ENCODE measurements at places on chromosomes 12 and 14.

- peak; percentile 96 for DNase-seq
These were observed at the start of gene PIP4P1 for GRCh38 chr14:20461225-20462141. TSS of gene PIP4P1 (minus strand) at chr14:20461434. CDS start at chr14:20461325, 109 bp downstream.

DNA sequence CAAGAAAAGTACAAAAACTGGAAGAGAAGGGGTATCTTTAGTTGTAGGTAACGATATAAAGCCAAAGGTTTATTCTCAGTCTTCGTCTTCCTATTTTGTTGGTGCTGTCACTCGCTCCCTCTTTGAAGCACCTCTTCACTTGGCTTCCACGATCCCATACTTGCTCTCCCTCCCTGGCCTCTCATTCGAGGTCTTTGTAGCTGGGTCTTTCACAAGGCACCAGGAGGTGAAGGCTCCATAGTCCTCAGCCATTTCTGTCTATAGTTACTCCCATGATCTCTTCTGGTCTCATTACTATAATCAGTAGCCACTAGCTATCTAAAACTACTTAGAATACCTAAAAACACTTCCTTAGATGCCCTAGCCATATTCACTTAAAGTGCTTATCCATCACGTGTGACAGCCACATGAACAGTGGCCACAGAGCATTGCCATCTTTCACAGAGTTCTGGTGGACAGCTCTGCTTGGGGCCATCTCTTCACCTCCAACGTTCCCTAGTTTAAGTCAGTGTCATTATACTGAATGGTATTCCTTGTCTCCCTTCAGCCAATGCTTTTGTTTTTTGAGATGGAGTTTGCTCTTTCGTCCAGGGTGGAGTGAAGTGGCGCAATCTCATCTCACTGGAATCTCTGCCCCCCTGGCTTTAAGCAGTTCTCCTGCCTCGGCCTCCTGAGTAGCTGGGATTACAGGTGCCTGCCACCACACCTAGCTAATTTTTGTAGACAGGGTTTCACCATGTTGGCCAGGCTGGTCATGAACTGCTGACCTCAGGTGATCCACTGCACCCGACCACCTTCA lies 57.1 kb downstream of the ATP2A2 start:
- no peak for DNase-seq

DNA sequence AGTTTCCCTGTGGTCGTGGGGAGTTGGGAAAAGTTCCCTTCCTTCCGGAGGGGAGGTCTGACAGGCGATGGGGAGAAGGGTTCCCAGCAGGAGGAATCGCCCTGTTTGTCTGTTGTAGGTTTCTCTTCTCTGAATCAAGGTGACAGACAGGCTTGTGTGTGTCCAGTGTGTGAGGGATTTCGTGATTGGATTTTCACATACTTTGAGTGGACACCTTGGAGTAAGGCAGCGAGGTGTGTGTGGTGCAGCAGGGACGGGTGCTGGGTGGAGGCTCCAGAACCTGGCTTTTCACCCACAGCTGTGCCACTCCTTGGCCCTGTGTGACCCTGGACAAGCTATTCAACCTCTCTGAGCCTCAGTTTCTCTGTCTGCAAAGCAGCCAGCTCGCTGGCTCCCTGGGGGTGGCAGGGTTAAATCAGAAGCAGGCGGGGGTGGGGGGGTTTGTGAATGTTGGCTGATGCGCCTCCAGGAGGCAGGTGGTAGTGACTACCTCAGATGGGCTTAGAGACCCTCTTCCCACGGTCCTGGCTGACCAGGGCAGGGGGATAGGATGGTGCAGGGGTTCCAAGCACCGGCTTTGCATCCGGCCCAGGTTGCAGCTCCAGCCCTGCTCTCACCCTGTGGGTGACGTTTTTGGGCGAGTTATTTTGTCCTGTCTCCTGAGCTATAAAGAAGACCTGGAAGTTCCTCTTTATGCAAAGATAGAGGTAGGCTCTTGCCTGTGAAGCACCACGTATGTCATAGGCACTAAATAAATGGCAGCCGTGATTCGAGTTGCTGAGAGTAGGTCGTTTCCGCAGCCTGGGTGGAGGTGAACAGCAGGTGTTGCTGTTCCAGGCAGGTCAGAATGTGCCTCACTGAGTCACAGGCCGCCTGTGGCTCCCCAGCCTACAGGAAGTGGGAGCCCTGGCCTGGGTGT lies 679 bp downstream of the BDKRB2 start:
- no peak for DNase-seq

DNA sequence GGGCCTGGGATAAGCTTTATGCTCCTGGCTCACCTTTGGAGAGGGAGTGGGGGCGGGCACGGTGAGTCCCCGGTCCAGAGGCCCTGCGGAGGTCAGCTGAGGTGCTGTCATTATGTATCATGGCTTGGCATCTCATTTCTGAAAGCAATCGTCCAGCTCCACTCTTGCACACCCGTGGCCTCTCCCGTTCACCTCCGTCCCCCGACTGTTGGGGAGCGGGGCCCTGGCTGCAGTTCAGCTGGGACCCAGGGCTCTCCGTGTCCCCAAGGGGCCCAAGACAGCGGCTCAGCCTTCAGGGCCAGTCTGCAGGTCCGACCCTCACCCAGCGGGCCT lies 10.6 kb downstream of the BMP4 start:
- DNase-seq: no peak

DNA sequence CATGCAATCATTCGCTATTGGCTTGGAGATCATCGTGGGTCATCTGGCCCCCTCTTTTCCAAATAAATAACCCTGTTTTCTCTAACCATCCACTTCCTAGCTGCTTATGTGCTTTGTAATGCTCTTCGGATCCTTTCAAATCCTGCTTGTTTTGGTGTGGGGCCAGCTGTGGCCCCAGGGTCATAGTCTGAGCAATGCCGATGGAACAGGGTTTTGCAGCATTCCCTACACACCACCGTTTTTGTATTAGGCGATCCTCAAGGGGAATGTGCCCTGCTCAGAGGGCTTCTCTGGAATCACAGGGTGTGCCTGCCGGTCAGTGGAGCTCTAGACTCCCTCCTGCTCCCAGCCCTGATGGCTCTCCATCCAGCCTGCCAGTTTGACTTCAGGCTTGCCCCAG lies 78.1 kb upstream of the NRXN3 start:
- DNase-seq: no peak

DNA sequence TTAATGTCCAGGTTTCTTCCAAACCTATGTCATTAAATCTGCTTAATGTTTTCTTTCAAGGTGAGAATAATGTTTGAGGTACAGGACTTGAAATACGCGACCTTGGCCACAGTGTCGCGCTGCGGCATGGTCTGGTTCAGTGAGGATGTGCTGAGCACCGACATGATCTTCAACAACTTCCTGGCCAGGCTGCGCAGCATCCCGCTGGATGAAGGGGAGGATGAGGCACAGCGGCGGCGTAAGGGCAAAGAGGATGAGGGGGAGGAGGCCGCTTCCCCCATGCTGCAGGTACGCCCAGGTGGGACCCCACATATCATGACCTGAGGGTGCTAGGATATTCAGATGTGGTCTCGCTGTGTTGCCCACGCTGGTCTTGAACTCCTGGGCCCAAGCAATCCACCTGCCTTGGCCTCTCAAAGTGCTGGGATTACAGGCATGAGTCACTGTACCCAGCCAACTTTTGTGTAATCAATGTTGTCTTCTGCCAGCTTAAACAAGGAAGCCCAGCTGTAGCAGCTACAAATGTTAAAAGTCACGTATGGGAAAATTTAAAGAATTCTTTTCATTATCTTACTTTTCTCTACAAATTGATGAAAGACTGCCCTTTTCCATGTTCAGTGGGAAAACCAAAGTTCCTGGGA lies 50.8 kb downstream of the DYNC1H1 start:
- DNase-seq: no peak

DNA sequence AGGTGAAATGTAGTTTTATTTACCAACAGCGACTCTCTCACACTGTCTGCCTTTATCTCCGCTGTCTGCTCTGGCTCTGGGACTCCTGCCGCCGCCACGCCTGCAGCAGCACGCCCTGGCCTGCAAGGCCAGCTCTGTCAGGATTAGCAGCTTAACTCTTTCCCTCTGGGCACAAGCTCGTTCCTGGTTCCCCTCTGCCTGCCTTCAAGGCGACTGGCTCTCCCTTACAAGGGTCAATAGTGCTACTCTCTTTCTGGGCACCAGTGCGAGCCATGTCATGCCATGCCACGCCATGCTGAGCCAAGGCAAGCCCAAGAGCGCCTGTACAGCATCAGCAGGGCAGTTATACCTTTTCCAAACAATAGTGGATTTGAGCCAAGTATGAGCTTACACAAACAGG lies 3.6 kb upstream of the CLEC2B start:
- DNase-seq: no peak

DNA sequence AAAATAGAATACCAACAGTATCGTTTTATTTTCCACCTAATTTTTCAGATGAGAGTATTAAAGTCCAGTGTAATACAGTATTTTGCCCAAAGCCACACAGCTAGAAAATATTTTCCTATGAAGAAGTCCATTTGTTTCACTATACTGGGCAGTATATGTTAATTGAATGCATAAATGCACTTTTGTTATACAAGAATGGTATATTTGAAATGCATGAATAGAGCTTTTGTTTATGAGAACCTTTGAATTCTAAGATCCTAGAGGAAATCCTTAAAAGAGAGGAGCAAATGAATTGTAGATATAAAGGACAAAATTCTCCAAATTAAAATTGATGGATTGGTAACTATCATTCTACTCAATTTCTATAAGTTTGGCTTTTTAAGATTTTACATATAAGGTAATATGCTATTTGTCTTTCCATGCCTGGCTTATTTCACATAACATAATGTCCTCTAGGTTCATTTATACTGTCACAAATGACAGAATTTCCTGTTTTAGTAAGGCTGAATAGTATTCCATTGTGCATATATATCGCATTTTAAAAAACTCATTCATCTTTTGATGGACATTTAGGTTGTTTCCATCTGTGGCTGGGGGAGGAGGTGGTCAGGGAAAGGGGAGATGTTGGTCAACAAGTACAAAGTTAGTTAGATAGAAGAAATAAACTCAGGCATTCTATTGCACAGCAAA lies 136.6 kb upstream of the DCN start:
- DNase-seq: no peak

DNA sequence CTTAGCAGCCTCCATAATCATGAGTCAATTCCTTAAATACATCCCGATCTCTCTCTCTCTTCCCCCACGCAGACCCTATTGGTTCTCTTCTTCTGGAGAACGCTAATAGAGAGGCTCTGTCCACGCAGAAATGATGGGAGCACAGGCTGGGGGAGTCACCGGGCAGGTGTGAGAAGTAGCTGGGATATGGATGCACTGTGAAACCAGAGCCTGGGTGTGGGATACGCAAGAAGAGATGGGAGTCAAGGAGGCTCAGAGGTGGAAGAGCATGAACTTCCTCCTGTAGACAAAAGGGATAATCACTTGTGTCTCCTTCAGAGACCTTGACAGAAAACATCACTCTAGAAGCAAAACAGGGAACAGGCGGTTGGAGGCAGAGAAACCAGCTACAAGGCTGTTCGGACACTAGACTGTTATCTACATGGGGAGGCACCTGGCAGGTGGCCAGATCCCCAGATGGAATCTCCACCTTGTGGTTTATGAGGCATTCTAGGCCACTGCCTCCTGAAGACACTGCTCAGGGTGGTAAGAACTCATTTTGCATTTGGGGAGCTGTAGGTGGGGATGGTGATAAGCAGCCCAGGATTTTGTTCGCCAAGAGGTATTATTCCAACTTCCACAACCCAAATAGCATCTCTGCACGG lies 7.2 kb upstream of the SELPLG start:
- DNase-seq: no peak
